H9 (cell line): ENCODE measurements at places on chromosomes 12 and 14. TPM values are rescaled to one million over a fixed set of nuclear protein-coding genes. Genes with fewer than 3 reads are reported as not detected.
A peak's percentile ranks its signal among the peaks of the same experiment; 100 is the strongest.

DNA sequence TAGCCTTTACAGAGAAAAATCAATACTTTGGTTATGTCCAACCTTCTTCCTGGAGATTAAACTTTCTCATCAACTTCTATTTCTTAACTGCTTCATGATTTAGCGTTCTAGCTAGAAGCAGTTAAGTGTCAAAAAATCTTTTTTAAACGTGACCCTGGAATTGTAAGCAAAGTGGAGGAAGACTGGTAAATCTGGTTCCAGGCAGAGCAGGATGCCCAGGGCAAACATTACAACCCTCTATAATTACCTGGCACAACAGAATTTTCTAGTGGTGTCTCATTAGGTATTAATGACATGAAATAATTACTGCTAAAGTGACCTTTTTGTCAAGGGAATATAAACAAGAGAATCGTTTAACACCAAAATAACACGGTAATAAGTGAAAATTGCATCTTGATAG is 320.8 kb downstream of the MED13L start:
- no peak for DNase-seq

DNA sequence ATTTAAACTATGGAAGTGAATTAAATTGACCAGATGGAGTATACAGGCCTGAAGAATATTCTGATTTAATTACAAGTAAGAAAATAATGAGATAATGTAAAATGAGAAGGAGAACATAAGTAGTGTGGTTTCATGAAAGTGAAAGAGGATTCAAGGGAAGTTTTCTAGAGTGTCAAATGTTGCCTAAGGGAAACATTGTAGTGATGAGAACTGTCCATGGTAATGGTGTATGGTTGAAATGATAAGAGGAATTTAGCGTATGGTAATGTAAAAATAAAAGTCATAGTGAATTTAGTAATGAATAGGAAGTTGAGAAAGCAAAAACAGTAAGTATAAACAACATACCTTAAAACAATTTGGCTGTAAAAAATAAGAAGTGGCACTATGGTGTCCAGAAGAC is 1954.6 kb upstream of the FLRT2 start:
- DNase-seq: no peak

DNA sequence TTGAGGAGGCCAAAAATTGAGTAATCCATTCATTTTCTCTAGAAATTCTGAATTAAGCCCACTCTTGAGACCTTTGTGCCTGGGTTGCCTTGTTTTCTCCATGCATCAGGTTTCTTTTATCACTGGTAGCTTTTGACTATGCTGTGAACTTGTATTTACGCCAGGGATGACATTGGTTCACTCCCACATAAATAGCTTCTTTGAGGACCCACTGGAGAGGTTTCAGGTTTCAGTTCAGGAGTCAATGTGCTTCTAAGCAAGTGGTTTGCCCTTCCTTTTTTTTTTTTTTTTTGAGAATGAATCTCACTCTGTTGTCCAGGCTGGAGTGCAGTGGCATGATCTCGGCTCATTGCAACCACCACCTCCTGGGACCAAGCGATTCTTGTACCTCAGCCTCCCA is 10.2 kb upstream of the SLC17A8 start:
- no peak for DNase-seq

The POLE2 gene
- total RNA-seq: 24.1 and 25.7 TPM in 2 replicates

- DNase-seq: no peak
These were observed 22.8 kb downstream of the LHX5 start for GRCh38 chr12:113448873-113449272.

- DNase-seq: no peak
These were observed 25.4 kb upstream of the NFKBIA start for GRCh38 chr14:35429951-35430350.

DNA sequence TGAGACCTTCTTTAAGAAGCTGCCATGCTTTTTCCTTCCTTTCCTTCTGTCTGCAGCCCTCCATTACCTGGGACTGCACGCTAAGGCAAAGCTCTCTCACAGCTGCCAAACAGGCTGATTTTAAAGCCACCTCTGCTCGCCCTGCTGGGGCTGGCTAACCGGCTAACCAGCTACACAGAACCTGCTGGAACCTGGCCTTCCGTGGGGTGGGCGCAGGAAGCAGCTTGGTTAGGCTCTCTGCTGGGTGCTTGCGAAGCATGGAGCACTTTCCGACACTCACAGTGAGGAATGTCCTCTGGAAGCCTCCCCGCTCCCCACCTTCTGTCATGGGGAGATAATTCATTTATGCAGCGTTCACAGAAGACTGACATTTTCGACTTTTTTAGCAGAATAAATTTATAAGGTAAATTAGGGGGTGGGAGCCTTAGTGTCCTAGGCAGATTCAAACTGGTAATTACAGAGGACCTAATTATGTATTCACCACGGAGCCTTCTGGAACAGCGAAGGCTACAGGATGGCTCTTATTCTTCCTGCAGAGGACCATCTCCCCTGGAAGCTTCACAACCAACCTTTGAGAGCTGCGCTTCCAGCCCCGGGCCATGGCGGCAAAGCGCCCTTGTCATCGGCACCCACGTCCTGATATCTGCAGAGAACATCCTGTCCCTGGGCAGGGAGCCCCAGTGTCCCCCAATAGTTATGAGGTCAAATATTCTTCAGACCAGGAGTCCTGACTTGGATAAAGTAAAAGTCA is 12.4 kb upstream of the BCL11B start:
- DNase-seq: no peak

DNA sequence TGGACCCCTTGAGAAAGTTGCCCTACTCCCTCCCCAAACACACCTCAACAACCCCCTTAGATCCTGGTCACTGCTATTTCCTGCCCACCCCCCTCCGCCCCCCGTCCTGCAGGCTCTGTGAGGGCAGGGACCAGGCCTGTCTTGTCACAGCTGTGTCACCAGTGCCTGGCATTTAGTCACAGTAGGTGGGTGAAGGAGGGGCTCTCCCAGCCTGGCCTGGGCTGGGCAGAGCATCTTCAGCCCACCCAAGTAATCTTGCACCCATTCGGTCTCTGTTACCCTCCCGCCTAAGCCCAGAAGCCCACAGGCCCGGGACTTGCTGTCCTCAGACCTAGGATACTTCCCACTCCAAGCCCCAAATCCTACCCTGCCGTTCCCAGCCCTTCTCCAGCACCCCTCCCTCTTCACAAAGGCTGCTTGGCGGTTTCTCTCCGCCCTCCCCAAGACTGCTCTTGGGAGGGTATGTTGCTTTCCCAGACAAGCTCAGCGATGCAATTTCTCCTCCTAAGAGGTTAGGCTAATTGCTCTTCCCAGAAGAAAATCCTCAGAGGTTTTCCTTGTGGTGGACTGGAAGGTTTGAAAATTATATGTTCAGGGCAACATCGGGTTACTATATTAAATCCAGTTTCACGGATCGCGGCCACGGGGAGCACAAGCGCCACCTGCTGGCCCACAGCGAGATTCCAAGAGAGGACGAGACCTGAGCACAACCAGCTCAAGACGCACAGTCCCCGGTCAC is 50.8 kb upstream of the ZFP36L1 start:
- DNase-seq: peak; percentile 76

DNA sequence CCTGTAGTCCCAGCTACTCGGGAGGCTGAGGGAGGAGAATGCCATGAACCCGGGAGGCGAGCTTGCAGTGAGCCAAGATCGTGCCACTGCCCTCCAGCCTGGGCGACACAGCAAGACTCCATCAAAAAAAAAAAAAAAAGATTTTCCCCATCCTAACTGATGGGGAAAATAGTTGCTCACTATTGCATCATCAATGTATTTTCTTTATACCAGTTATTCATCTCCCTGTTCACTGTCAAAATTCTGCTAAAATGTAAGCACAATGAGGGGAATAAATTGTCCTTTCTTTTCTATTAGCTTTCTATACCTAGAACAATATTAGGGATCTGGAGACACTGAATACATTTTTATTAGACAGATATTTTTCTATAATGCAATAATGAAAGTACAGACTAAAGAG is 561.3 kb downstream of the CCER1 start:
- DNase-seq: no peak

GRCh38 chr12:122452701-122453285 is 30.3 kb upstream of the CLIP1 start:
- DNase-seq: no peak

The WSCD2 gene
- total RNA-seq: 0.92 and 1.2 TPM in 2 replicates

DNA sequence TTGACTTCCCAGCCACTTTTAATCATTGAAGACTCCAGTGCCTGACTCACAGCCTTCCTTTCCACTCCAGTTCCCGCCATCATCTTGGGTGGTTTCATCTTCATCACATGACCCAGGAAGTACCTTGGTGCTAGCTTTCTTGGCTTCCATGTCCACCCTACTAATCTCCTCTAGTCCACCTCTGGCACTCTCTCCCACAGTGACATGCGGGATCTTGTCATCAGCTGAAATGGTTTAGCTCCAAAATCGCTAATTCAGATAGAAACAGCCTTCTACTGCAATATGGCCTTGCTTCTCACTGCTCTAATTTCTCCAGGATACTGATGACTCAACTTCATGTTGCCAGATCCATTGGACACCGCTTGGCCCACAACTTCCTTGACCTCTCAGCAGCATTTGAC is 24.5 kb downstream of the WDR20 start:
- no peak for DNase-seq
